CD4-positive, alpha-beta T cell treated with Interleukin-12 subunit alpha and Interleukin-12 subunit beta, for 1 hour (primary cell): ENCODE measurements at places on chromosomes 7 and 10.

DNA sequence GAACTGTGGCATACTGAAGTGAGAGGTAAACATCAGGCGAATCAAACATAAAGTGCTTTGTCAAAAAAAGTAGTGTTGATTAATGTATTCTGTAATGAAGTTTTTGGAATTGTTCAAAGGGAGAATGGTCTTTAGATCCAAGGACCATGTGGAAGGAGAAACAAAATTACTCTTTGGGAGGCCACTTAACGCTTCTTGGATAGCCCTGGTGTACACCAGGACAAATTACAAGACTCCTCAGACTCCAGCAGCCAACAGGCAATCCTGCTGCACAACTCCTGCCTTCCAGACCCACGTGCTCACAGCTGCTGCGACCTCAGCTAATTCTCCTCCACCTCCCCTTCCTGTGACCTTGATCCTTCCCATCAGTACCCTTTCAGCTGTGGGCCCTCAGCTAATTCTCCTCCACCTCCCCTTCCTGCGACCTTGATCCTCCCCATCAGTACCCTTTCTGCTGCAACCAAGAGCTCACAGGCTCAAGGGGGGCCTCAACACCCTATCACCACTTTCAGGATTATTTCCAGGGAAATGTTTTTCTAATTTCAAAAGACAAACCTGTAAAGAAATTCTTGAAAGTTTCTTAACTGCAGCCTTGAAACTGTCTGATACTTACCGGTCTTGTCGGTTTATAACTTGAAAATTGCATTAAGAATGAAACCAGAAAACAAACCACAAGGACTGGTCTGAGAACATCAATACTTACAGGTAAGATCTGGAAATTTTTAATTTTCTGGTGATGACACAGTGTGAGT, 29.7 kb upstream of the DDC start:
- no peak for DNase-seq

DNA sequence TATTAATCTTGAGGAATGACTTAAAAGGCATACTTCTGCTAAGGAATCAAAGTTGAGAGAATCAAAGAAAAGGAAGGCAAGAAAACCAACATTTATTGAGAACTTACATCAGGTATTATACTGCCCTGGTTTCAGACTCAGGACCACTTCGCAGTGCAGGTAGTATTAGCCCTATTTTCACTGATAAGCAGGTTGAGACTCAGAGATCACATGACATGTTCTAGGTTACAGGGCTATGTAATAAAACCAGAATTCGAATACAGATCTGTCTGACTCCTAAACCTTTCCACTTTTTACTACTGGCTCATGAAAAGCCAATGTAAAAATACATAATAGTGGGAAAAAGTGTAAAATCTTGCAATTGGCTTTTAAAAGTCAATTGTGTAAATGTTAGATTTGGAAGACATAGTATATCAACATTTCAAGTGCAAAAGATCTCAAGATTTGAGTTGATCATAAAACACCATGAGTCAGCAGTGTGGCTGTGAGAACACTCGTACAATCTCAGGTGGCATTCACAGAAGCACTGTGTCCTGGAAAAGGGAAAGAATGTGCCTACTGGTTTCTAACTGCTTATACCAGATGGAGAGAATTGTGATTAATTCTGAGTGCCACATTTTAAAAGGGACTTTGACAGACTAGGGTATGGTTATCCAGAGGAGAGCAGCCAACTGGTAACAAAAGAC, 195.8 kb upstream of the MKLN1 start:
- DNase-seq = no peak

- no peak for DNase-seq
These were observed 646.9 kb downstream of the SORCS3 start for GRCh38 chr10:105288026-105288425.

GRCh38 chr7:43764039-43764761, 5.7 kb downstream of the BLVRA start:
- DNase-seq = no peak

DNA sequence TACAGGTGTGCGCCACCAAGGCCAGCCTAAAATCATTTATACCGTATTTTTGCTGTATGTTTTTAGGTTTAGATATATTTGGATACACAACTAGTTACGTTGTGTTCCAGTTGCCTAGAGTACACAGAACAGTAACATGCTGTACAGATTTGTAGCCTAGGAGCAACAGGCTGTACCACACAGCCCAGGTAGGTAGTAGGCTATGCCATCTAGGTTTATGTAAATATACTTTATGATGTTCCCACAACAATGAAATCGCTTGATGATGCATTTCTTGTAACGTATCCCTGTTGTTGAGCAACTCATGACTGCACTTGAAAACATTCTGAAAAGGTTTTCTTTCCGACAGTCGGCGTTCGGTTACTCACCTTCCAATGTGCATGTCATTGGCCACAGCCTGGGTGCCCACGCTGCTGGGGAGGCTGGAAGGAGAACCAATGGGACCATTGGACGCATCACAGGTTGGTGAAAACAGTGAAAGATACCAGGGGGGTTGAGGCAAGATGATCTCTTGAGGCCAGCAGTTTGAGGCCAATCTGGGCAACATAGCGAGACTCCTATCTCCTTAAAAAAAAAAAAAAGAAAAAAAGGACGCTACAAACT, 7.7 kb downstream of the PNLIP start:
- no peak for DNase-seq

GRCh38 chr7:82335927-82336326, 107.7 kb downstream of the CACNA2D1 start:
- DNase-seq = no peak

GRCh38 chr10:65570143-65571010, 1355.5 kb upstream of the LRRTM3 start:
- DNase-seq = no peak

DNA sequence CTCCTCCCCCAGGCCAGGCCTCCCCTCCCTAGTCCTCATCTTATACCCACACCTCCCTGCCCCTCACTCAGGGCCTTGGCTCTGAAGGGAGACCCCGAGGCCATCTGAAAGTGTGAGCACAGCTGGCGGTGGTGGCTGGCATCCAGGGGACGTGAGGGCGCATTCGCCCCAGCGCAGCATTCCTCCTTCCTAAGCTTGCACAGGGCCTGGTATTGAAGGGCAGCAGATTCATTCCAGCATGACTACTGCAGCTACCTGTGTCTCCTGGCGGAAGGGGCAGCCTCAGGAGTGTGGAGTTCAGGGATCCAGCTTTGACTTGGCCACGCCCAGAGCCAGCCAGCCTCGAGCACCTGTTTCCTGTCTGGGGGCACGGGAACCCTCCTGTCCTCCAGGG, 72.6 kb downstream of the PARP12 start:
- no peak for DNase-seq

GRCh38 chr7:961546-962400, 7.3 kb upstream of the ADAP1 start:
- DNase-seq = no peak
